Natural killer cell treated with Interleukin-12 subunit alpha and Interleukin-12 subunit beta and Interleukin-15 and Interleukin-18, amount 100 ng/mL, for 72 hours (primary cell): ENCODE measurements at places on chromosomes 7 and 10. TPM values are rescaled to one million over a fixed set of nuclear protein-coding genes. Genes with fewer than 3 reads are reported as not detected.

- H3K4me3 ChIP-seq: no peak overlapping the region
- DNase-seq: no peak
- no peaks in the 10 kb centered on the region for H3K4me1 ChIP-seq
- H3K36me3 ChIP-seq: no peaks in the 10 kb centered on the region
- no peak overlapping the region for H3K27ac ChIP-seq
These were observed 44.6 kb downstream of the PHTF2 start for GRCh38 chr7:77843194-77843593.

DNA sequence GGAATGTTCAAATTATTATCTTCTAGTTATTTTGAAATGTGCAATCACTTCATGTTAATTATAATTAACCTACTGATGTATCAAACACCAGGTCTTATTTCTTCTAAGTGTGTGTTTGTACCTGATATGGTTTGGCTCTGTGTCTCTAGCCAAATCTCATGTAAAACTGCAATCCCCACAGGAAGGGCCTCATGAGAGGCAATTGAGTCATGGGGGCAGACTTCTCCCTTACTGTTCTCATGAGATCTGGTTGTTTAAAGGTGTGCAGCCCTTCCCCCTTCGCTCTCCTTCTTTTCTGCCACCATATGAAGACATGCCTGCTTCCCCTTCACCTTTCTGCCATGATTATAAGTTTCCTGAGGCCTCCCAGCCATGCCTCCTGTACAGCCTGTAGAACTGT, 18.6 kb upstream of the PRKCQ start:
- peaks cover 26% of the 10 kb centered on the region for H3K36me3 ChIP-seq
- no peak for DNase-seq
- peak overlapping the region; percentile 87 for H3K27ac ChIP-seq
- peaks cover 38% of the 10 kb centered on the region for H3K4me1 ChIP-seq
- H3K27me3 ChIP-seq: no peaks in the 10 kb centered on the region

- H3K4me3 ChIP-seq: no peak overlapping the region
- H3K36me3 ChIP-seq: peaks cover 23% of the 10 kb centered on the region
- no peaks in the 10 kb centered on the region for H3K27me3 ChIP-seq
- DNase-seq: no peak
- H3K27ac ChIP-seq: no peak overlapping the region
These were observed 18.4 kb downstream of the CRPPA start for GRCh38 chr7:16402940-16403339.

Gene C10orf143
- total RNA-seq: 2.9 TPM

DNA sequence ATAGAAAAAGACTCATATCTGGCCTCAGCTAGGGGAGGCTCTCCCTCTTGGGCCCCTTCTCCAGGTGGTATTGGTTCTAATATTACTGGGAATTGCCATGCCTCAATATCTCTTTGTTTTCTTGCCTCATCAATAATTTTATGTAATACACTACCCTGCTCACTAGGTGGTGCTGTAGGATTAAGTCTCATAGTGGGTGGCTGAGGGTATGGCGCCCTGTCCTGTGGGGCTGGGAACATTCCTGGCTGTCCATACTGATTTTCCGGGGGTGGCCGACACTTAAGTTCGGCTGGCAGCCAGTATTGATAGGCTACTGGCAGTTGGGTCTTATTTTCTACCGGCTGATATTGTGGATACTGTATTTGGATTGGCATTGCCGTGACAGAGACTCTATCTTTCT, 9.0 kb upstream of the TAS2R3 start:
- H3K4me3 ChIP-seq: no peak overlapping the region
- H3K4me1 ChIP-seq: peaks cover 4% of the 10 kb centered on the region
- no peaks in the 10 kb centered on the region for H3K27me3 ChIP-seq
- DNase-seq: no peak
